ENCODE measurements at places on chromosomes 1 and 21. TPM values are rescaled to one million over a fixed set of nuclear protein-coding genes. Genes with fewer than 3 reads are reported as not detected.

The LRRC42 gene
- 24.1 TPM for total RNA-seq

The CCDC30 gene
- total RNA-seq: 0.26 TPM

The TAL1 gene
- total RNA-seq: 77.9 TPM

The NR1I3 gene
- total RNA-seq: not detected

The FCRLB gene
- total RNA-seq: 0.38 TPM

The CFHR2 gene
- total RNA-seq: not detected

The RAB7B gene
- total RNA-seq: not detected

The PHACTR4 gene
- 18.8 TPM for total RNA-seq

The FCAMR gene
- total RNA-seq: not detected

The C1orf210 gene
- not detected for total RNA-seq

GRCh38 chr1:211036381-211037060 lies 97.4 kb downstream of the KCNH1 start:
- no peak for DNase-seq

GRCh38 chr1:34865981-34866761 lies 6.6 kb upstream of the SMIM12 start:
- no peak for DNase-seq

DNA sequence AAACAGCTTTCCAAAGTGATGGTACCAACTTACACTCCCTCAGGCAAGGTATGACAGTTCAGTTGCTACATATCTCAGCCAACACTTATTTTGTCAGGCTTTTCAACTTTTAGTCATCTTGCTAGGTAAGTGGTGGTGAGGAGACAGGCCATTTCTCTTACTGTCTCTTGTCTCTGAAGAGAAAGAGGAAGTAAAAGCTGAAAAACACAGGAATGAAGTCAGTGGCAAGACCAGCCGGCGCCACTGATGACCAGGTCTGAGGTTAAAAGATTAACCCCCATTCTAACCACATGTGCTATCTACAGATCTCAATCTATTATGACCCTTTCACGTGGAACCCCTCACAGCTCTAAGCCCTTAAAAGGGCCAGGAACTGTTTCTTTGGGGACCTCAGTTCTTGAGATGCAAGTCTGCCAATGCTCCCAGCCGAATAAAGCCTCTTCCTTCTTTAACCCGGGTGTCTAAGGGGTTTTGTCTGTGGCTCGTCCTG lies 4.2 kb downstream of the ADCY10 start:
- DNase-seq: no peak

DNA sequence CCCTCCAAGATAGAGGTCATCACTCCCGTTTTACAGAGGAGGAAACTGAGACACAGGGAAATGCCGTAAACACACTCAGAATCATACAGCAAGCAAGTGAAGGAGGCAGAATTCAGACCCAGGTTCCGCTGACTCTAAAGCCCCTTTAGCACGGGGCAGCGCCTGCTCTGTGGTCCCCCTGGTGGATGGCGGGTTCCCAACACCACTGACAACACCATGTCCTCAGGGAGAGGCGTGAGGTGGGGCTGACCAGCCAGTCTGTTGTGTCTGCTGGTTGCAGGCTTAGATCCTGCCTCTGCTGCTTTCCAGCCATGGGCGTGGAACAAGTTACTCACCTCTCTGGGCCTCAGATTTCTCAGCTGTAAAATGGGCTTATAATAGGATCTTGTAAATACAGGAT lies 617.3 kb downstream of the MATN1 start:
- peak; percentile 18 for DNase-seq

DNA sequence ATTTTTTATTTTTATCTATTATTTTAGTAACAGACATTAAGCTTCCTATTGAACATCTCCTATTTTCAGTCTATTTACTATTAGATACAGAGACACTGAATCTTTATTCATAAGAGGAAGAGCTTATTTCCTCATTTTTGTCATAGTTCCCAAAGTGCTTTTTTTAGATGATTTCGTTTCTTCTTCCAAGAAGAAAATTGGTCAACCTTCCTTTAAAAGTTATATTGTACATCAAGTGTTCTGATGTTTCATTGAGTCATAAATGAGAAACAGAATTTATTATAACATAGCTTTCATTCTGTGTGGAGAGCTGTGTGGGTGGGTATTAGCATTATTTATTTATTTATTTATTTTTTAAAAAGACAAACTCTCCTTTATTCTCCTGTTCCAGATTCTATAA lies 50.6 kb upstream of the BACH1 start:
- no peak for DNase-seq

- no peak for DNase-seq
Observed at GRCh38 chr1:174894117-174894762, 105.5 kb upstream of the CACYBP start.

GRCh38 chr1:235327559-235328270 lies at the start of gene ARID4B:
ARID4B (minus strand) TSS chr1:235328179; CDS start chr1:235326919, 1,260 bp downstream.
- no peak for DNase-seq

GRCh38 chr21:45894450-45894825 lies 87.1 kb upstream of the COL6A1 start:
- DNase-seq: no peak

- peak; percentile 77 for DNase-seq
Observed at GRCh38 chr1:96487394-96487793, 234.2 kb upstream of the PTBP2 start.

- DNase-seq: peak; percentile 17
Observed at GRCh38 chr1:161166669-161167548, 683 bp downstream of the PPOX start.

- DNase-seq: peak; percentile 65
Observed at GRCh38 chr1:22611530-22611947, 24.9 kb upstream of the C1QA start.

- DNase-seq: no peak
Observed at GRCh38 chr21:37297364-37297763, 30.2 kb upstream of the VPS26C start.

GRCh38 chr1:66553846-66554245 lies 19.9 kb downstream of the SGIP1 start:
- DNase-seq: no peak

- no peak for DNase-seq
Observed at GRCh38 chr1:33709783-33710718, 153.8 kb upstream of the HMGB4 start.

Data from dermis microvascular lymphatic vessel endothelial cell (primary cell).